ENCODE measurements at places on chromosomes 1 and 21. TPM values are rescaled to one million over a fixed set of nuclear protein-coding genes. Genes with fewer than 3 reads are reported as not detected.

GRCh38 chr1:116690849-116691406 lies 23.4 kb upstream of the IGSF3 start:
- H3K4me3 ChIP-seq: no peak overlapping the region
- H3K4me1 ChIP-seq: peaks cover 21% of the 10 kb centered on the region
- H3K36me3 ChIP-seq: no peaks in the 10 kb centered on the region
- H3K27me3 ChIP-seq: no peaks in the 10 kb centered on the region
- no peak for DNase-seq
- peak overlapping the region; percentile 5 for H3K27ac ChIP-seq

- H3K4me3 ChIP-seq: peak overlapping the region; percentile 14
- no peak for DNase-seq
- no peaks in the 10 kb centered on the region for H3K27me3 ChIP-seq
- peaks cover 33% of the 10 kb centered on the region for H3K4me1 ChIP-seq
- peaks cover 26% of the 10 kb centered on the region for H3K36me3 ChIP-seq
Observed at GRCh38 chr1:161157867-161158266, 1.4 kb upstream of the USP21 start.

GRCh38 chr1:174939775-174940545 lies 59.8 kb upstream of the CACYBP start:
- peaks cover 15% of the 10 kb centered on the region for H3K4me1 ChIP-seq
- H3K4me3 ChIP-seq: no peak overlapping the region
- H3K27me3 ChIP-seq: no peaks in the 10 kb centered on the region
- DNase-seq: no peak
- no peaks in the 10 kb centered on the region for H3K36me3 ChIP-seq
- H3K27ac ChIP-seq: peak overlapping the region; percentile 31

DNA sequence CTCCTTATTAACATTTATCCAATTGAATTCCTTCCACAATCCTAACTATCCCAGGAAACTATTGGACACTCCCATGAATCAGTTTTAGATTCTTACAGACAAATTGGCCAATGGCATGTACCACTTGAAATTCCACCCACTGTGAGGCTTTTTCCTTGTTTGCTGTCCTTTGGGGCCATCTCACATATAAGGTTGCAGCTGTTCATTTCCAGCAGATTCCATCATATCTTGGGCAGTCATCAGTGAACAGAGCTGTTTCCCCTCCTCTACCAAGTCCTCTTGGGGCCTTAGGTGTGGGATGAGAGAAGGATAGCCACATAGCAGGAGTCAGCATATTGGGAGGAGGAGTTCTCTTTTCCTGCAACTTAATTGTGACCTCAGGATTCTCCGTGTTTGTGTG lies 109.1 kb downstream of the HHAT start:
- H3K36me3 ChIP-seq: no peaks in the 10 kb centered on the region
- no peak overlapping the region for H3K27ac ChIP-seq
- H3K27me3 ChIP-seq: no peaks in the 10 kb centered on the region
- H3K4me1 ChIP-seq: peaks cover 14% of the 10 kb centered on the region

DNA sequence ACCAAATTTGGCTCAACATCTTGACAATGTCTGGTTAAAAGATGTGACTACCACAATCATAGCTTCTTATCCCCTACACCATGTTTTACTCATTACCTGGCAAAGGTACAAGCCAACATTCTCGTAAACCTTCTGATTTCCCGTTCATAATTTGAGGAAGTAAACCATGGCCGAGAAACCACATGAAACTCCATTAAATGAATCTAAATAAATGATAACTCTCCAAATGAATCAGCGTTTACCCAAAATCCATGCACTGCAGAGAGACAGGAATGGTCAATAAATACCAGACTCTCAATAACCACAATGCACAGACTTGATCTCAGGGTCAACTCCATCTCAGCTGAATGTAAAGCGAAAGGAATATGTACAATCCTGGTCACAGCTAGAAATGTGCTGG lies 125.2 kb downstream of the TYW3 start:
- no peaks in the 10 kb centered on the region for H3K4me1 ChIP-seq
- H3K27ac ChIP-seq: no peak overlapping the region
- H3K36me3 ChIP-seq: no peaks in the 10 kb centered on the region
- H3K4me3 ChIP-seq: no peak overlapping the region

GRCh38 chr1:115543247-115543646 lies 98.5 kb upstream of the VANGL1 start:
- no peaks in the 10 kb centered on the region for H3K27me3 ChIP-seq
- H3K4me1 ChIP-seq: peaks cover 38% of the 10 kb centered on the region
- DNase-seq: no peak
- no peak overlapping the region for H3K27ac ChIP-seq
- no peak overlapping the region for H3K4me3 ChIP-seq
- no peaks in the 10 kb centered on the region for H3K36me3 ChIP-seq

- no peak overlapping the region for H3K27ac ChIP-seq
- no peaks in the 10 kb centered on the region for H3K36me3 ChIP-seq
- peaks cover 7% of the 10 kb centered on the region for H3K4me1 ChIP-seq
- DNase-seq: no peak
- no peaks in the 10 kb centered on the region for H3K27me3 ChIP-seq
- no peak overlapping the region for H3K4me3 ChIP-seq
Observed at GRCh38 chr1:91166106-91166712, 144.4 kb upstream of the ZNF644 start.

GRCh38 chr1:2074944-2075740 lies 24.9 kb downstream of the PRKCZ start:
- DNase-seq: no peak
- H3K27me3 ChIP-seq: no peaks in the 10 kb centered on the region
- peaks cover 8% of the 10 kb centered on the region for H3K4me1 ChIP-seq
- peaks cover 35% of the 10 kb centered on the region for H3K36me3 ChIP-seq

GRCh38 chr1:179877586-179878265 lies at the start of gene TOR1AIP2:
Gene TOR1AIP2, minus strand, starts transcription at chr1:179877803. Its CDS starts 25,138 bp downstream, at chr1:179852665.
- peak within 1 kb of the TSS; percentile 98 for H3K27ac ChIP-seq
- peaks cover 36% of the 10 kb centered on the region for H3K4me1 ChIP-seq
- peak within 1 kb of the TSS; percentile 98 for H3K4me3 ChIP-seq
- peak; percentile 59 for DNase-seq

- no peak for DNase-seq
- no peak overlapping the region for H3K27ac ChIP-seq
- H3K4me1 ChIP-seq: no peaks in the 10 kb centered on the region
- no peak overlapping the region for H3K4me3 ChIP-seq
- no peaks in the 10 kb centered on the region for H3K36me3 ChIP-seq
Observed at GRCh38 chr1:2039251-2039650, 11.0 kb upstream of the PRKCZ start.

DNA sequence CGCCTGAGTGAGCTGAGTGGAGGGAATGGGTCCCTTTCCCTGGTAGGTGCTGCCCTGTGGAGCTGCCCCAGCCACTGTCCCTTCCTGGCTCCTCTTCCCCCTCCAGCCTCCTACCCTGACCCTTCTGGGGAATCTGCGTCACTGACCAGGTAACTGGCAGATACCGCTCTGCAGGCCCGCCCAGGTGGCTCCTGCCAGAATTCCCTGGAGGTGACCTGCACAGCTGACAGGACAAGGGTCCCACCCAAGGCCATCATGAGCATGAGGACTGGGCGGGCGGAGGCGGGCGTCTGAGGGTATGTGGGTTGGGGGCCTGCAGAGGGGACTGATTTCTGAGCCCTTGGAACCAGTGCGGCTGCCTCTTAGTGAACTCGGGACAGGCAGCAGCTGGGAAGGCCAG lies 32.5 kb downstream of the DHRS3 start:
- H3K4me3 ChIP-seq: no peak overlapping the region
- H3K4me1 ChIP-seq: peaks cover 54% of the 10 kb centered on the region
- peaks cover 28% of the 10 kb centered on the region for H3K36me3 ChIP-seq
- no peak overlapping the region for H3K27ac ChIP-seq

DNA sequence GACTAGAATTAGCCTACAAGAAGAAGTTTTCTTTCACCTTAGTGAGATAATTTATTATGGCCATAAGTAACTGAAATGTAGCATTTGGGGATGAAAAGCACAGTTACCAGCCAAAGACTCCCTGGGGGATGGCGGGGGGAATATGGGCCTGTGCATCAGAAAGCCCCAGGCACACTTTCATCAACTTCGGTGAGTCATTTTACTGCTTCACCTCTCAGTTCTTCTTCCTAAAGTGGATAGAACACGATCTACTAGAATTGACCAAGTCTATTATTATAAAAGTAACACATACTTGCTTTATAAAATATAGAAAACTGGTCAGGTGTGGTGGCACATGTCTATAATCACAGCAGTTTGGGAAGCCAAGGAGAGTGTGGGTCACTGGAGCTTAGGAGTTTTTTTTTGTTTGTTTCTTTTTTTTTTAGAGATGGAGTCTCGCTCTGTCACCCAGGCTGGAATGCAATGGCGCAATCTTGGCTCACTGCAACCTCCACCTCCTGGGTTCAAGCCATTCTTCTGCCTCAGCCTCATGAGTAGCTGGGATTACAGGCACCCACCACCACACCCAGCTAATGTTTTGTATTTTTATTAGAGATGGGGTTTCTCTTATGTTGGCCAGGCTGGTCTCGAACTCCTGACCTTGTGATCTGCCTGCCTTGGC lies 141.8 kb downstream of the ZZZ3 start:
- no peaks in the 10 kb centered on the region for H3K4me1 ChIP-seq
- no peak overlapping the region for H3K27ac ChIP-seq
- no peak overlapping the region for H3K4me3 ChIP-seq
- H3K27me3 ChIP-seq: no peaks in the 10 kb centered on the region
- no peak for DNase-seq

DNA sequence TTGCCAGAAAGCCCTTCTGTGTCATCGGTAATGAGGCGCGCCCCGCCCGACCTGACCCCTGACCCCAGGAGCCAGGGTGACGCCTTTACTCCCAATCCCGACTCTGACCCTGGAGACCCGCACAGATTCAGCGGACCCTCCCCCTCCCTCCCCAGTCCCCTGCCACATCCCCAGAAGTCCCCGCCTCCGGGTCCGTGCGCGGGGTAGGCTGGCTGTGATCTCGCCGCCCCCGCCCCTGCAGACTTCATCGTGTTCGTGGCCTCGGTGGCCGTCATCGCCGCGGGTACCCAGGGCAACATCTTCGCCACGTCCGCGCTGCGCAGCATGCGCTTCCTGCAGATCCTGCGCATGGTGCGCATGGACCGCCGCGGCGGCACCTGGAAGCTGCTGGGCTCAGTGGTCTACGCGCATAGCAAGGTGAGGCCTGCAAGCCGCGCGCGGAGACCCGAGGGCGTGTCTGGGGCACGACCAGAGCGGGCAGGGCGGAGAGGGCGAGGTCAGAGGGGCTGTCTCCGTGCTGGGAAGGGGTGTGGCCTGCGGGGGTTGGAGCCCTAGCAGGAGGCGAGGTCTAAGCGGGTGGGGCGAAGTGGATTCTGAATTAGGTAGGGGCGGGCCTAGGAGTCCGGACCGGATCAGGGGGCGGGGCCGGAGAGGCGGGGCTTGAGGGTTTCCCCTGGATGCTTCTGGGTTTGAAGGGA lies 34.8 kb downstream of the KCNQ4 start:
- peaks cover 9% of the 10 kb centered on the region for H3K4me1 ChIP-seq
- DNase-seq: peak; percentile 61
- no peaks in the 10 kb centered on the region for H3K36me3 ChIP-seq

DNA sequence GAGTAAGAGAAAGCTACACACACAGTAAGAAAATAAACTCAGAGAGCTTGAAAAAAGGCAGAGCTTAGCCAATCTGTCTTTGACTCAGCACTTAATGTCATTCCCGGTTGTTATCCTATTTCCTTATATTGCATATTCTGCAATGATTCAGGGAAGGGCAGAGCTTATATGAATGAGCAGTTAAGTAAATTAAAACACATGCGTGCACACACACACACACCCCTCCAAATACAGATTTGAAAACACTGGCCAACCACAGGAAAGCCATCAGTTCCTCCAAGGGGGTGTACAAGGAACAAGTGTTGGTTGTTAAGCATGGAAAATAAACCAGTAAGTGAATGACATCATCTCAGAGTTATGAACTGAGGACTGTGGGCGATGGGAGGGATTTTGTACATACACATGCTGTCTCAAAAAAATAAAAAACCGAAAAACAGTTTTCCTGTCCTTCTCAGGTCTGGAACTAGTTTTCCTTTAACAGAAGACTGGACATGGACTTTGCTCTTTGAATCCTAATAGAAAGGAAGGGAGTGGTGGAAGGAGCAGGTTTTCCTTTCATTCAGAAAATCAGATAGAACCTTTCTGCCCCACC lies 1.0 kb downstream of the IQGAP3 start:
- peaks cover 4% of the 10 kb centered on the region for H3K36me3 ChIP-seq
- H3K4me1 ChIP-seq: peaks cover 22% of the 10 kb centered on the region
- H3K27me3 ChIP-seq: no peaks in the 10 kb centered on the region
- peak overlapping the region; percentile 24 for H3K27ac ChIP-seq

DNA sequence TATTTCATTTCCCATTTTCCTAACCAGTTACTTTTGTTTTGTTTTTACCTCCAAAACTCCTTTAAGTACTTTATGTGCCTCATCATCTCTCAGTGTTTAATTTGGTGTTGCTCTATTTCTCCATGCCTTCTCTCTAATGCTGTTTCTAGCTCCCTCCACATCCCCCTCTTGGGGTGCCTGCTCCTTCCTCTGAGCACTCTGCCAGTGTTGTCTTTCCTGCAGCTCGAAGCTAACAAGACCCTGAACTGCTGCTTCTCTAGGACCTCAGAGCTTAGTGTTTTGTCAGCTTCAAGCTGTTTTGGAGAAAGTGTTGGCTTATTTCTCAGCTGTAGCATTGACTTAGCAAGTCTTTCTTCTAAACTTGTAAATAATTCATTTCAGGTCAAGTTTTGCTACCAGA lies 290.6 kb downstream of the DPYD start:
- peak overlapping the region; percentile 3 for H3K27ac ChIP-seq
- peaks cover 5% of the 10 kb centered on the region for H3K27me3 ChIP-seq
- peaks cover 40% of the 10 kb centered on the region for H3K4me1 ChIP-seq
- DNase-seq: no peak
- H3K36me3 ChIP-seq: no peaks in the 10 kb centered on the region

- H3K4me1 ChIP-seq: no peaks in the 10 kb centered on the region
- no peak for DNase-seq
- H3K27me3 ChIP-seq: no peaks in the 10 kb centered on the region
- H3K27ac ChIP-seq: no peak overlapping the region
Observed at GRCh38 chr21:19049567-19049966, 646.0 kb upstream of the TMPRSS15 start.

DNA sequence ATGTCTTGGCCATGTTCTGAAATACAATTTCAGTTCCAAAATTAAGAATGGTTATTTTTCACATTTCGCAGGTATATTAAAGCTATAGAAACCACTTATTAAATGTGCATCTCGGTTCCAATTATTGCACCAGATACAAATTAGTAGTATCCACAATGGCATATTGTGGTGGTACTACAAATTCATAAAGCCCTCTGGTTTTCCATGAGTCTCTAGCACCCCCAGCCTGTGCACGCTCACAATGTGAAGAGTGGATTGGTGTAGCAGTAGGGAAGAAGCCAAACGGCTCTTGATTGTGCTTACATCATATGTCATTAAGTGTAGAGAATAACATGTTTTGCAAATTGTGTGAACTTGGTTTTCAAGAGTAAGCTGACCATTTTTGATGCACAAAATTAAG lies 1.9 kb upstream of the BRINP3 start:
- H3K4me3 ChIP-seq: peak overlapping the region; percentile 76
- no peak for DNase-seq
- no peaks in the 10 kb centered on the region for H3K36me3 ChIP-seq
- H3K4me1 ChIP-seq: peaks cover 38% of the 10 kb centered on the region
- H3K27me3 ChIP-seq: peaks cover 69% of the 10 kb centered on the region

Gene RIMKLA
- total RNA-seq: 0.31 TPM

Gene OPN3
- total RNA-seq: 15.1 TPM

Gene NFASC
- total RNA-seq: 0.72 TPM

Gene CD84
- not detected for total RNA-seq

Gene PRKACB
- 38.5 TPM for total RNA-seq

Gene HIVEP3
- 8.9 TPM for total RNA-seq

Gene OR2L13
- total RNA-seq: not detected

Gene OR6K3
- total RNA-seq: not detected

Gene CD1B
- total RNA-seq: not detected

Gene TNFRSF18
- 0.51 TPM for total RNA-seq

Gene TSEN15
- 28.7 TPM for total RNA-seq

Gene TACSTD2
- total RNA-seq: 25.0 TPM

All from mesothelial cell of epicardium (in vitro differentiated cells).